ENCODE measurements at places on chromosomes 2 and 18.

DNA sequence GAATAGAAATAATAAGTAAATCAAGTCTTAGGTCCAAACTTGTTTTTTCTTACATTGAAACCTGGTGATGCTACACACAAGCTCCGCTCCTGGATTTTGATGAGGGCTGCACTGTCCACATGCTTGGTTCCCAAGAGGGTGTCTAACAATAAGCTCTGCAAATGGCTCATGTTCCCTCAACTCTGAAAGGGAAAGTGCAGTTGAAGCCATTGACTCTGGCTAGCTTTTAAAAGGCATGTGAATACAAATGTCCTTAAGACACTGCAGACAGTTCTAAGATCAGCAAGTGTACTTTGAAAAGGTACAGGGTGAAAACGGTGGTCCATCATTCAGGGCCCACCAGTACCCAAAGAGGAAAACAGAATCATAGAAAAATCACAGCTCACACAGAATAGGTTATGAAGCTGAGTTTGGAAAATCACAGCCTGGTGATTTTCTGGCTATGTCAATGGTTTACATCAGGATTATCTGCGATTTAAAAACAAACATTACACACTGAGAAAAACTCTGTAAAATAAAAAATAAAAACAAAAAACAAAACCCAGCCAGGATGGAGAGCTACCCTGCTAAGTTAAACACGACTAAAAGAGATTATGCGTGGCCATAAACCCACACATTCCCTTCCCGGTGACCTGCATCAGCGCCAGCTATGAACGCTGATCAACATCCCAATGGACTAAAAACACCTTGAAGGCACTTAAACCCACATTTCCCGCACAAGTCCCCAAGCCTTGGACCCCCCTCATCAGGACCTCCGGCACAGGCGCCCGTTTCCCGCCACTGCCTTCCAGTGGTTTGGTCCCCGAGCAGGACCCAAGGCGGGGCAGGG, 554 bp downstream of the PFN4 start:
- no peak for DNase-seq

GRCh38 chr2:235537587-235537986, 43.7 kb downstream of the AGAP1 start:
- no peak for DNase-seq

- no peak for DNase-seq
These were observed 264.5 kb downstream of the CNTNAP5 start for GRCh38 chr2:124289615-124290014.

- DNase-seq: no peak
These were observed 141.5 kb downstream of the FAM210A start for GRCh38 chr18:13584825-13585224.

DNA sequence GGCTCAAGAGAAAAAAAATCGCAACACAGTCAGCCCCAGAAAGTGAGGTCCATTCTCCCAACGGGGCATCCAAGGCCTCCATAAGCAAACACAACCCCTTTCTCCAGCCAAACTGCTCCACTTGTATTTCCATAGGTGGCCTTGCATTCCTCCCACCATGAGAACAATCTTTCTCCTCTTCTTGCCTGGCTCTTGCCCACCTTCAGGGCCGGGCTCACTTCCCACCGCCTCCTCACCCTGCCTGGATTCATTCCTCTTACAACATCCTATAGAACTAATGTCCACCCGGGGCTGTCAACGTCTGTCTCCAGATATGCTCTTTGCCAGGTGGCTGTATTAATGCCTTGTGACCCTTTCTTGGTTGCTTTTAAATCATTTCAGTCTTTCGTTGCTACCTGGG, 124.5 kb downstream of the SMAD7 start:
- no peak for DNase-seq

DNA sequence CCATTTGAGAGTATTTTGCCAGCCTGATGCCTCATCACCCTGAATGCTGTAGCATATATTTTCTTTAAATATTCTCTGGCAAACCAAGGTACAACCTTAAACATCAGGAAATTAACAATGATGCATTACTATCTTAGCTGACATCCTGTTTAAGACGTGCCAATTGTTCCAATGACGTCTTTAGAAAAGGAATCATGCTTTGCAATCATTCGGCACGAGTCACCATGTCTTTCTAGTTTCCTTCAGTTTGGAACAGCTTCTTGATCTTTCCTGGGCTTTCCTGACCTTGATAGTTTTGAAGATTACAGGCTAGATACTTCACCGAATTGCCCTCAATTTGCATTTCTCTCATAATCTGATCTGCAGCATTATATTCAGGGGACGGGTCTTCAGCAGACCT, 88.2 kb upstream of the GLI2 start:
- DNase-seq: no peak

- DNase-seq: no peak
These were observed 66.5 kb upstream of the RBM44 start for GRCh38 chr2:237732070-237732469.

GRCh38 chr2:141475801-141476200, 655.0 kb downstream of the LRP1B start:
- no peak for DNase-seq

Data from caudate nucleus (tissue), 63 donors.